ENCODE measurements at places on chromosomes 11 and 22.

- DNase-seq = no peak
Measured at GRCh38 chr11:57458060-57458409, 2.3 kb upstream of the RTN4RL2 start.

DNA sequence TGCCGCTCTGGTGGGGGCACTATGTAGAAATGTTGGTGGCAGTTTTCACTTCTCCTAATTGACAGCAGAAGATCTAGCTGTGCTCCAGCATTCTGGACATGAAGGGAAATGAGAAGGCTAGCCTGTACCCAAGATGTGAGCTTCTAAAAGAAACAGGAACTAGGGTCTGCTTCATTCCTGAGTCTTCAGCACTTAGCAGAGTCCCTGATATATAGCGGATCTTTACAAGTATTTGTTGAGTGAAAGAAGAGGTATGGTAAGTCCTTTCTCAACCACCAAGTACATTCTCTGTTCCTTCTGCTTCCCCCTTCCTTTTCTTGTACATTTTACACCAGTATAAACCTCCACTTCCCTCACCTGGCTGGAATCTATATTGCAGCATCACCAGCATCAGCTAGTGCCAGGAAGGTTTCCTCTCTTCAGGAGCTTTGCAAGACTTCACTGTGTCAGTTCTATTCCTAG lies 408.3 kb upstream of the CADM1 start:
- DNase-seq = no peak

DNA sequence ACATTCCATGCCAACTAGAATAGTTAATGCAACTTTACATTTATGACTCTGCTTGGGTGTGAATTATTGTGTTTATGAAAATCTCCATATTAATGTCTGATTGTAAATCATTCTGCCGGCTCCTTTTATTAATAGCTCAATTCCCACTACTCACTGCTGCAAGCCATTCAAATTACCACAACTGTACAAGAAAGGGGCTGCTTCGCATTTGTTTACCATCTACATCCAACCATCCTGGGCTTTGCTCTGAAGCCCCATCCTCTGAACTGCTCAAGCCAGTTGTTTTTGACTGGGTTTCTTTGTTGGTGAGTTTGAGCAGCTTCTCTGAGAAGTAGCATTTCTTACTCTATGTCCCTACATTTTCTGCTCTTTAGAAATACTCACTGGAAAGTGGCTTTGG lies 451.6 kb upstream of the CADM1 start:
- DNase-seq = no peak

DNA sequence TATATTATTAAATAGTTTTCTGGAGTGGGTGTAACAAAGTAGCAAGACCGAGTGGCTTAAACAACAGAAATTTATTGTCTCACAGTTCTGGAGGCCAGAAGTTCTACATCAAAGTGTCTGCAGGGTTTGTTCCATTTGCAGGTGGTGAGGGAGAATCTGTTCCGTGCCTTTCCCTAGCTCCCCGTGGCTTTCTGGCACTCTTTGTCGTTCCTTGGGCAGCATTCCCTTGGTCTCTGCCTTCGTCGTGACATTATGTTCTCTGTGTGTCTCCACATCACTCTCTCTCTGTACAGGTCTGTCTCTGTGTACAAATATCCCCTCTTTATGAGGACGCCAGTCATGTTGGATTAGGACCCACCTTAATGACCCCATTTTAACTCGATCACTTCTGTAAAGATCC lies 38.2 kb downstream of the LDLRAD3 start:
- DNase-seq = no peak

GRCh38 chr22:48585916-48586798 lies 1241.5 kb downstream of the BRD1 start:
- no peak for DNase-seq

DNA sequence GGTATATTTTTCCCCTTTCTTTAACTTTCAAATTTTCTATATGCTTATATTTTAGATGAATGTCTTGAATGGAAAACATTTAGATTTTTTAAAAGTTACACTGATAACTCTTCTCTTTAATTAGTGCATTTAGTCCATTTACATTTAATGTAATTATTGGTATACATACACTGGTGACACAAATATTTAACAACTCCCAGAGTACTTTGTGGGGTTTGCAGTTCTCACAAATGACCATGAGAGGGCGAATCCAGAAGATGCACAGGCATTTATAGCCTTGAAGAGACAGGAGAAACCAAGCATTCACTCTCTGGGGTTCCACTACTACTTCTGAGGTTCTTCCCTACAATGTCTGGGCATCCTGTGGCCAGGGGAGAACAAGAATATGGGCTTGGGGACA lies 125.1 kb downstream of the TIMP3 start:
- no peak for DNase-seq

GRCh38 chr11:748007-748359 lies 719 bp downstream of the TALDO1 start:
- DNase-seq = no peak

DNA sequence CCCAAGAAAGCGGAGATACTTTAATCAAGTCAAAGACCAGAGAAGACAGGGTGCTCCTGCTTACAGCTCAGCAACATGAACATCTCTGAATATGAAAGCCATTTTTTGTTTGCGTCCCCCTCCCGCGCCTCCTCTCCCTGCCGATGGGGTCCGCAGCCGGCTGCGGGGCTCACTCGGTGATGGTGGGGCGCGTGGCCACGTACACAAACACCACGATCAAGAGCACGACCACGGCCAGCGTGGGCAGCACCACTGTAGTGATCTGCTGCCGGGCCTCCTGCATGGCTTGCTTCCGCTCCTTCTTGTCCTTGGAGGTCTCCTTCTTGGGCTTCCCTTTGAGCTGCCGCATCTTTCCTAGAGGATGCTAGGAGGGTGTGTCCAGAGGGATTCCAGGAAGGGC lies 64.3 kb downstream of the SMCO4 start:
- no peak for DNase-seq

- no peak for DNase-seq
Measured at GRCh38 chr11:70510571-70510970, 112.2 kb downstream of the CTTN start.

DNA sequence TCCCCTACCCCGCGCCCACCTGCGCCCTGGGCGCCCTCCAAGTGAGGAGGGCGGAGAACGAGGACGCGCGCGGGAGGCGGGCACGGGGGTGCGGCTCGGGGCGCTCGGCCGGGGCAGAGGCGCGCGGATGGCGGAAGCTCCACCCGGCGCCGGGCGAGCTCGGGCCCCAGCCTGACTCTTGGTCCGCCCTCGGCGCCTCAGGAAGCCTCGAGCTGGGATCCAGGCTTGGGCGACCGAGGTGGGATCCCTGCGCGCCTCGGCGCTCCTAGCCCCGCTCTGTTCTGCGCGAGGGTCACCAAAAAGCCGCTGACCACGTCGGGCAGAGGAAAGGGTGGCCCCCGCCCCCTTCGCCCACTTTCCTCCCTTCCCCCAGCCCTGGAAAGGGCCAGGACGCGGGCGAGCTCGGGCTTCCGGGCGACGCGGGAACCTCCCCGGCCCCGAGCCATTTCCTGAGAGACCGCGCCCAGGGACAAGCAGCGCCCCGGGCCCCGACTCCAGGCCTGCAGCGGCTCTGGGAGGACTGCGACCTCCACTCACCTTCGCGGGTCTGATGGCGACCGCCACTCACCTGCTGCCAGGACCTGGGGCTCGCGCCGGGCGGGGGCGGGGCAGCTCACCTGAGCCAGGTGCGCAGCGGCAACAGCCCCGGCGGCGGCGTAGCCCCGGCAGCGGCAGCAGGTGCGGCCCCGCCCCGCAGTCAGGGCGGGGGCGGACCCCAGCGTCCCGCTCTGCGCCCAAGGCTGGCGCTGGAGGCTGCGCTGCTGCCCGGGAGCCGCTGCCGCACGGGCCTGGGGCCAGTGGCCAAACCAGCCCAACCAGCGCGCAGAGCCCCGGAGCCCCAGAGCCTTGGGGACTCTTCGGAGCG lies 2.2 kb upstream of the SIGIRR start:
- no peak for DNase-seq

GRCh38 chr11:75298976-75299260 lies 52.5 kb downstream of the ARRB1 start:
- no peak for DNase-seq

GRCh38 chr22:33650244-33650643 lies 270.0 kb downstream of the LARGE1 start:
- DNase-seq = no peak

DNA sequence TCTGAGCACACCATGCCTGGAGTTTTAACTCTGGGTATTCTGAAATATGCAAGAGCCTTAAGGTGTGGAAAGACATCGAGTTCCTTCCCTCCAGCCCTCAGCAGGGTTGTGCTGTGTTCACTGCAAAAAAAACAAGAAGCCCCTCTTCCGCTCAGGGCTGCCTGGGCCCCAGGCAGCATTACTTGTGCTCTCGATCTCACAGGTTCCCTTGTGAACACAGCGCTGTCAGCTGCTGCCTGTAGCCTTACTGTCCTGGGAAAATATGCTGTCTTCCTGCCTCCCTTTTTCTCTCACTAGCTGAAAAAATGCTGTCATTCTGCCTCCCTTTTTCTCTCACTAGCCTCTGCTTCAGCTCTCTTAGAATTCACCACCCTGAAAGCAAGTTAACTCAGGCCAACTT lies 15.7 kb upstream of the TENM4 start:
- no peak for DNase-seq

DNA sequence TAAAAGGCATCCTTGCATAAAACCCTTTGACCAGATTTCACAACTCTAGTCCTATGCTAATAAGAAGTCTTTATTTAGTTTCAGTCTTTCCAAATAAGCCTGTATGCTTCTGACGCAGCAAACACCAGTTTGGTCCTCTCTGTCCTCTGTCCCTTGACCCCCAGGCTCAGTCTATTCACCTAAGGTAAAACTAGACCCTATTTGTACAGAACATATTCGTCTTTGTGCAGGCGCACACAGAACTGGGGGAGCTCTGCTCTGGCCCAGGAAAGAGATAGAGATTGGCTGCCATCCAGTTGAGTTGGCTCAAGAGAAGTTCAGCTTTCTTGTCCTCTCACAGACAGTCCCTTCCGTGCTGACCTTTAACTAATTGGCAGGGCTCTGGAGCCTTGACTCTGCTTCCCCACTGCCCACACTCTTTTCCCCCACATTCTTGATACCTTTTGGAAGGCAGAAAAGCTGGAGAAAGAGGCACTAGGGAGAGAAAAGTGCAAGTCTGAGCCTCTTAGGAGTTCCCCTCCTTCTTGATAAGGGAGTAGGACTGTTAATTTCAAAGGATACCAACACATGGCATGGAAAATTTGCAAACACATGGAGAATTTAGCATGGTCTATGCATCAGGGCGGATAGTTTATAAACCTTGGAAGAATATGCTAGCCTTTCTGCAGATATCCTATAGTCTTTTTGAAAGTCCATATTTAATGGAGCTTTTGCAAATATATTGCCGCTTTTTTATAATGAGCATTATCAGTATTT lies 21.2 kb upstream of the PSMA1 start:
- DNase-seq = no peak

GRCh38 chr11:59267736-59268475 lies 55.2 kb upstream of the MPEG1 start:
- DNase-seq = no peak

GRCh38 chr11:22920939-22921565 lies 60.8 kb upstream of the CCDC179 start:
- DNase-seq = no peak

DNA sequence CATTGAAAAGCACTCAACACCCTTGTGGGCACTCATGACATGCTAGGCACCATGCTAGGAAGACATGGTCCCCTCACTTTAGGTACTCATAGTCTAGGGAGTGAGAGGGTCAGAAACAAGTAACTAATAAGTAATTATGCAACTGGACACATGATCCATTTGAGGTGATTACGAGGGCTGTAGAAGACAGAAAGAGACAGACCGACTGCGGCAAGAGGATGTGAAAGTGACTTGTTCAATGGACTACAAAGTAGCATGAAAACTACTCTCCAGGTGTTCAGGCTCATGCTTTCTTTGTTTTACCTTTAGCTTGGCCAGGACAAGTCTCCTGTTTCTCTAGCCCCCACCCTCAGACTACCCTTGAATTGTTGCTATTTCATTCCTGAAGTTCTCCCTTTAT lies 310.8 kb upstream of the SORL1-AS1 start:
- no peak for DNase-seq

GRCh38 chr11:3135481-3136440 lies 29.3 kb downstream of the OSBPL5 start:
- DNase-seq = no peak

DNA sequence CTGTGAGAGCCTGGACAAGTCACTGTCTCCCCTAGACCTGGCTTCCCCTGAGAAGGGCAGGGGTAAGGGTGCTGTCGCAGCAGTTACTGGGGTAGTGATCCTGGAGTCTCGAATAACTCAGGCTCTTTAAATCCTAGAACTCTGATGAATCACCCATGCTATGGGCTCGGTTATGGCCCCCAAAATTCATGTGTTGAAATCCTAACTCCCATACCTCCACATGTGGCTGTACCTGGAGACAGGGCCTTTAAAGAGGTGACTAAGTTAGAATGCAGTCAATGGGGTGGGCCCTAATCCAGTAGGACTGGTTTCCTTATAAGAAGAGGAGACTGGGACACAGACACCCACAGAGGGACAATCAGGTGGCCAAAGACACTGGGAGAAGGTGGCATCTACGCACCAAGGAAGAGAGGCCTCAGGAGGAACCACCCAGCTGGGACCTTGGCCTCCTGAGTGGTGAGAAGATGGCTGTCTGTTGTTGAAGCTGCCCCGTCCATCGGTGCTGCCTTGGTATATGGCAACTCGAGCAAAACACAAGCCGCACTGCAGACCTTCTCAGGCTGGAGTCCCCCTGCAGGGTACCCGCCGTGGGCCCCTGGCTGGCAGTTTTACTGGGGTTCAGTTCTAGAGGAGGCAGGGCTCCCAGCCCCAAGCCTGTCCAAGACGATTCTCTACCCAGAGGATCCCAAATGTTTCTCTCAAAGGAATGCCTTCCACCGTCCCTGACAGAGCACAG lies 48.8 kb upstream of the SHISAL1 start:
- no peak for DNase-seq

GRCh38 chr22:46827781-46828180 lies 65.3 kb downstream of the TBC1D22A start:
- no peak for DNase-seq

- no peak for DNase-seq
Measured at GRCh38 chr11:120136356-120136755, 1.6 kb downstream of the TRIM29 start.

- DNase-seq = no peak
Measured at GRCh38 chr11:122280870-122281269, 164.9 kb upstream of the BLID start.

- DNase-seq = no peak
Measured at GRCh38 chr22:46761539-46762237, 762 bp upstream of the TBC1D22A start.

GRCh38 chr11:61787928-61788491 lies 4.4 kb downstream of the TMEM258 start:
- DNase-seq = no peak

- DNase-seq = no peak
Measured at GRCh38 chr11:103988595-103988969, 47.9 kb upstream of the DDI1 start.

- no peak for DNase-seq
Measured at GRCh38 chr11:36306888-36307287, 10.8 kb downstream of the PRR5L start.

- DNase-seq = no peak
Measured at GRCh38 chr11:46277313-46277621, 195 bp upstream of the CREB3L1 start.

DNA sequence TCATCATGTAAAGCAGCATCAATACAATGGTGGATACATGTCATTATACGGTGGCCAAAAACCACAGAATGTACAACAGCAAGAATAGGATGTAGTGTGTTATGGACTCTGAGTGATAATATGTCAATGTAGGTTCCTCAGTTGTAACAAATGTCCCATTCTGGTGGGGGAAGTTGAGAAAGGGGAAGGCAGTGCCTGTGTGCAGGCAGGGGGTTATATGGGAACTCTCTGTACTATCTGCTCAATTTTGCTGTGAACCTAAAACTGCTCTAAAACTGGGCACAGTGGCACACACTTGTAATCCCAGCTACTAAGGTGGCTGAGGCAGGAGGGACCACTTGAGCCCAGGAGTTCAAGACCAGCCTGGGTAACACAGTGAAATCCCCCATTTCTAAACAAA lies 5.9 kb downstream of the CHKA start:
- no peak for DNase-seq
